ENCODE measurements at places on chromosomes 11 and 22.
A peak's percentile ranks its signal among the peaks of the same experiment; 100 is the strongest.

GRCh38 chr11:134374171-134374570 is 37.9 kb downstream of the B3GAT1 start:
- peak; percentile 50 for DNase-seq

DNA sequence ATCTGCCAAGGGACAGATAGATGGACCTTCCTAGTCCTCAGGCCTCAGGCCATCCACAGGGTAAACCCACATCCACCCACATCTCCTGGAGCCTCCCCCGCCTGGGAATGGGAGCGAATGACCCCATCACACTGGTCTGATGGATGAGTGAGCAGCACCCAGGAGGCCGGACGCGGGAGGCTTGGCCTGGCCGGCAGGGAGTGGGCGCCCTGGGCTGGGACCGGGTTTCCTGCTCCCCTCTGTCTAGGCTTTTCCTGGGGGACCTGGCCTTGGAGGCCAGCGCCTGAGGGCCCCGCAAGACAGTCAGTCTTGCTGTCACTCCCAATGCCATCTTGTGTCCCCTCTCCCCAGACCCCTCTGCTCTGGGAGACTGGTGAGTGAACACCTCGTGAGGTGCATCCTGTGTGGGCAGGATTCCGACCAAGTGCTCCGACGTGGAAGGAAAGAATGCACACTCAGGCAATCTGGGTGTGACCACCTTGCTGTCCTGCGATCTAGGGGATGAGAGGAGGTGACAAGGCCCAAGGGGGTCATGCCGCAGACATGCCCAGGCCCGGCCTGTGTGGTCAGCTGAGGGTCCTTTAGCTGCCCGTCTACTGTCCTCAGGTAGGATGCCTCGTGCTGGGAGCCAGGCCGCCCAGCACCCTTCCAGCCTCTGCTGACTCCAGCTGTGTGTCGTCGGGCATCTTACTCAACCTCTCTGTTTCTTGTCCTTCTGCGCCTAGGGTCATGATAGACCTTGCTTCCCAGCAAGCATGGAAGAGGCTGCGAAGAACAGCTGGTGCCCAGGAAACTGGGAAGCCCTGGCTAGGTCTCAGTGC is 26.5 kb upstream of the WNT7B start:
- peak; percentile 82 for DNase-seq

- no peak for DNase-seq
These were observed 163.4 kb downstream of the TRIM29 start for GRCh38 chr11:119974467-119974866.

- DNase-seq: no peak
These were observed 11.7 kb upstream of the SMPD1 start for GRCh38 chr11:6378640-6378989.

GRCh38 chr11:104329078-104329665 is 165.2 kb upstream of the PDGFD start:
- DNase-seq: no peak

DNA sequence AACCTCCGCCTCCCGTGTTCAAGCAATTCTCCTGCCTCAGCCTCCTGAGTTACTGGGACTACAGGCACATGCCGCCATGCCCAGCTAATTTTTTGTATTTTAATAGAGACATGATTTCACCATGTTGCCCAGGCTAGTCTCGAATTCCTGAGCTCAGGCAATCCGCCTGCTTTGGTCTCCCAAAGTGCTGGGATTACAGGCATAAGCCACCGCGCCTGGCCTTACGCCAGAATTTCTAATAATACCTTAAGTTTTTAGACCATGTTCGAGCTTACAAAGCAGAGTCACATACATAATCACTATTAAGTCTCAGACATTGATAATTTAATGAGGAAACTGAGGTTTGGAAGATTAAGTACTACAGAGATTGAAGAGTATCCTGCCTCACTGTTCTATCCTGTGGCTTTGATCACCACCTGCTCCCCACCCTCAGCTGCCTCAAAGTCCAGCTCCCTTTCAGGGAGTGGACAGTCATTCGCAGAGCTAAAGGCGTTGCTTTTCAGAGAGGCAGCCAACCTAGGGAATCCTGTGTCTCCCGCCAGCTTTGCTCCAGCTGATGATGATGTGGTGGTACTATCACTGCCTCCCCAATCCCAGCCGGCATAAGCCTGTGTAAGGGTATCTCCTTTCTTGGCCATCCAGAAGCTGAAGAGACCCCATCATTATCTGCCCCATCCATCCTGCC is 7.7 kb downstream of the UBASH3B start:
- no peak for DNase-seq

Data from chondrocyte (in vitro differentiated cells).